Activated CD8-positive, alpha-beta memory T cell treated with anti-CD3 and anti-CD28 coated beads for 1 hour (primary cell): ENCODE measurements at places on chromosomes 1 and 21.

DNA sequence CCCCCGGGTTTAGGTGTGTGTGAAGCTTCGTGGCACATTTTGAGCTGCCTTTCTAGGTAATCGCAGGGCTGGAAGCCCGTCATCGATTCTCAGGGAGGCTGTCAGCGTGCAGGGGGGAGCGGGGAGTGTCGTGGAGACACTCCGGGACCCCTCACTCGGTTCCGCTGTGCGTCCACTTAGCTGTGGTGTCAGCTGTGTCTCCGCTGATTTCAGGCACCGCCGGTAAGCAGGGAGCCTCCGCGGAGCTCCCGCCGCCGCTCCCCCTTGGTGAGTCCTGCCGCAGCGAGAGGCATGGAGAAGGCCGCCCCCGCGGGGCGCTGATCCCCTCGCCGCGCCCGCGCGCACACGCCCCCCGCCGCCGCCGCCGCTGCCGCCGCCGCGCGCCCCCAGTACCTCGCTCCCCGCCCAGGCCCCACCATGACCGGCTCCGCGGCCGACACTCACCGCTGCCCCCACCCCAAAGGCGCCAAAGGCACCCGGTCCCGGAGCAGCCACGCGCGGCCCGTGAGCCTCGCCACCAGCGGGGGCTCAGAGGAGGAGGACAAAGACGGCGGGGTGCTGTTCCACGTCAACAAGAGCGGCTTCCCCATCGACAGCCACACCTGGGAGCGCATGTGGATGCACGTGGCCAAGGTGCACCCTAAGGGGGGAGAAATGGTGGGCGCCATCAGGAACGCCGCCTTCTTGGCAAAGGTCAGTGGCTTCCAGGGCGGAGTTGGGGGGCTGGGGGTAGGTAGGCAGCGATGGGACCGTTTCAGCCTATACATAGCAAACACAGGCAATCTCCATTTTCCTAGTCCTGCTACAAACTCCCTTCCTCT, 995 bp downstream of the VASH2 start:
- no peak for DNase-seq

GRCh38 chr1:21631944-21632887, 36.9 kb downstream of the RAP1GAP start:
- DNase-seq, result no peak

GRCh38 chr1:115458426-115459114, 120.5 kb upstream of the NGF start:
- DNase-seq, result no peak

DNA sequence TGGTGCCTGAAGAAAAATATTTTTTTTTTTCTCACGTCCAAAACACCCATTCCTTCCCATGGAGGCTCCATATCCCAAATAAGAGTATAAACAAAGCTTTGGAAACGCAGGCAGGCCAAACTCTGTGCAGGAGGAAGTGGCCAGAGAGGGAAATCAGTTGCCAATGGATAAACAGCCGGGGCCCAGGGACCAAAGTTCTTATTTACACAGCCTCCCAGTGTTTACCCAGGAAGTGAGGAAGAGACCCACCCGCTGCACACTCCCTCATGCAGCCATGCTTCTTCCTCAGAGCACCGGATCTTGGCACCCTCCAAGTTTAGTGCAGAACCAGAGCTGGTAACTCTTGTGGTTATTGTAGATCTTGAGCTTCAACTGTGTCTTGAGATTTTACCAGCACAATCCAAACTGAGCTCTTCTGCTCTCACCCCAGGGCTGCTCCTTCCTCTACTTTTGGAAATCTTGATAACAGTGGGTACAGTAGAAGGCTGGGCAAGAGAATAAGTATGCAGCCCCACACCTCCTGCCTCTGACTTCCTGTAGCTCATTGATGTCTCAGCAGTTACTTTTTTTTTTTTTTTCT, 14.2 kb downstream of the MARCKSL1 start:
- no peak for DNase-seq

DNA sequence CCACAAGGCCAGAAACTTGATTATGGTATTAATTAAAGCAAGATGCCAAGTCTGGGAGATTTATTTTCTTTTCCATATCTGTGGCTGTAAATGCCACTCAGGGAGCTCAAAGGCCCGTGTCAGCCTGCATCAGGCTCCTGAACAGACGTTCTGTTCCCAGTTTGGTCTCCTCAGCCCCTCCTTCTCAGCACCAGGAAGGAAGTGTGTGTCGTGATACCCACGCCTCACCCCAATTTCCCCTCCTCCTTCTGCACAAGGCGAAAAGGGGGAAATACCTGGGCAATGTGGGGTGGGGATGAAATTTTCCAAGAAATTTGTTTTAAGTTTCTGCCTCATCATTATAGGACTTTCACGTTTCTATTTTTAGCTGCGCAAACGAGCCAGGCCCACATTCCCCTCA, 112.0 kb downstream of the SYF2 start:
- no peak for DNase-seq

GRCh38 chr1:236862615-236863211, 67.6 kb downstream of the MTR start:
- no peak for DNase-seq

DNA sequence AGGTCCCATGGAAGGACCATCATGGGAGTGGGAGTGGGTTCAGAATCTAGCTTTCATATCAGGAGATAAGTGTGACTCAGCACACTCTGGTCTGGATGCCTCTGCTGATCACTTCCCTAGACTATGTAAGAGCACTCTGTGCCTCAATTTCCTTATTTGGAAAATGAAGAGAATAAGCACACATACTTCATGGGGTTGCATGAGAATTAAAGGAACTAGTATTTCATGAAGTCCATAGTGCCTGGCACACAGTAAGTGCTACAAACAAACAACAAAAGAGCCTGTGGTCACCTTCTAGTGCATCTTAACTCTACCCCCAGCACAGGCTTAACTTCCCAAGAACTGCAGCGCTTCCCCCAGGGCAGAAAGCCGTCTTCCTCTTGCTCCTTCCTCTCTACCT, 9.6 kb upstream of the IL20 start:
- DNase-seq, result no peak

- no peak for DNase-seq
Observed at GRCh38 chr21:15063081-15063813, 1.6 kb downstream of the NRIP1 start.

DNA sequence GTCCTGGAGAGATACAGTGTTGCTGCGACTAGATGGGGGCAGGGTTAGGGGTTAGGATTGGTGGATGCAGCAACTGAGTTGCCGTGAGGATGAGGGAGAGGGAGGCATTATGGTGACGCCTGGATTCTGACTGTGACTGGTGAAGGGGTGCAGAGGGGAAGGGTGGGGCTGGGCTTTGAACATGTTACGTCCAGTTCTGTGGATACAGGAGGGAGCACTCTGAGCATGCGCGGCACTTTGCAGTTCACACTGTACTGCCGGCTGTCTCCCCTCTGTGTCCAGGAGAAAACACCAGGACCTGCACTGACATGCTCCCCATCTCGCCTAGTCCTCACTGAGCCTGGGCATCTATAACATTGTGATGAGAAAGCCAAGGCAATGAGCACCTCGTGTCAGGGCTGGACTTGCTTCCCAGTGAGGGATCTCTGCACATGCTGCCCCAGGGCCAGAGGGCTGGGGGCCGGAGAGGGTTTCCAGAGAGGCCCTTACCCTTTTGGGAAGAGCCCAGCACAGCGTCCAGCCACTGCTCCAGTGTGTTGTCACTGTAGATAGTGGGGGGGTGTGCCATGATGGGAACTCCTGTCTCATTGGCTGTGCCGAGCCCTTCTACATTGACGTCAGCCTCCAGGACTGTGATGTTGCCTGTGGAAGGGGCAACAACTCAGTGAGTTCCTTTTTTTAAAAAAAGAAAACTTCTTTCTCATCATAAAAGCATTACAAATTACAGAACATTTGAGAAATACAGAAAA, 7.6 kb downstream of the FAM151A start:
- DNase-seq, result no peak

DNA sequence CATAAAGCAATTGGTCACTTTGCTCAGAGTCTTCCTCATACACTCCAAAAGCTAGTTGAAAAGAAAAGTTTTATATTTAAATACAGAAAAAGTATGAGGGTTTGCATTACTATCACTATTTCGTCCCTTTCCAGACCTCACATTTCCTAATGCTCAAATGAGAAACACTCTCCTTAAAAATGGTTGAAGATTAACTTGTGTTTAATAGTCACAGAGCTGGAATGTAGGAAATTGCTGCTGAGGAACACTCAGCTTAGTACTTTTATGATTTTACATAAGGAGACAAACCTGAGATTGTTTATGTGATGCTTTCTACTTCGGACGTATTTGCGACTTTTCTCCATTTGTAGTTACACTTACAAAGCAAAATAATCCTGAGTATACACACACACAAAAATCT, 39.8 kb downstream of the MYSM1 start:
- no peak for DNase-seq

- DNase-seq, result no peak
Observed at GRCh38 chr1:109912214-109912861, 1.7 kb downstream of the CSF1 start.

DNA sequence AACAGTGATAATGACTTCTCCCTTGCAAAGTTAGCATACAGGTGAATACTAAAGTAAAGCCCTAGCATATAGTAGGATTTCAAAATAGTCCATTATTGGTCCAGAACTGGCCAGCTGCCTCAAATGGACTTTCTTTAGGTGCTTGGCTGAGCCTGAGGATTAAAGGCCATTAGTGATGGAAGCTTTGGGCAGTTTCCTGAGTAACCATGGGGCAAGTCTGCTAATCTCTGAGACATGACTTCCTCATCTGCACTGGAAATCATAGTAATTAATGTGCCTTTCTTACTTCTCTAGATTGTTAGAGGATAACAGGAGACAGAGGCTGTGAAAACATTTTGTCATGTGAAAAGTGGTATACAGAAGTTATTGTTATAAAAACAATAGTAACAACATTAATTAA, 156.5 kb upstream of the UBE2U start:
- DNase-seq, result no peak

- no peak for DNase-seq
Observed at GRCh38 chr1:58805716-58806571, 22.1 kb upstream of the JUN start.

- no peak for DNase-seq
Observed at GRCh38 chr1:240424740-240425464, 187.1 kb downstream of the GREM2 start.

DNA sequence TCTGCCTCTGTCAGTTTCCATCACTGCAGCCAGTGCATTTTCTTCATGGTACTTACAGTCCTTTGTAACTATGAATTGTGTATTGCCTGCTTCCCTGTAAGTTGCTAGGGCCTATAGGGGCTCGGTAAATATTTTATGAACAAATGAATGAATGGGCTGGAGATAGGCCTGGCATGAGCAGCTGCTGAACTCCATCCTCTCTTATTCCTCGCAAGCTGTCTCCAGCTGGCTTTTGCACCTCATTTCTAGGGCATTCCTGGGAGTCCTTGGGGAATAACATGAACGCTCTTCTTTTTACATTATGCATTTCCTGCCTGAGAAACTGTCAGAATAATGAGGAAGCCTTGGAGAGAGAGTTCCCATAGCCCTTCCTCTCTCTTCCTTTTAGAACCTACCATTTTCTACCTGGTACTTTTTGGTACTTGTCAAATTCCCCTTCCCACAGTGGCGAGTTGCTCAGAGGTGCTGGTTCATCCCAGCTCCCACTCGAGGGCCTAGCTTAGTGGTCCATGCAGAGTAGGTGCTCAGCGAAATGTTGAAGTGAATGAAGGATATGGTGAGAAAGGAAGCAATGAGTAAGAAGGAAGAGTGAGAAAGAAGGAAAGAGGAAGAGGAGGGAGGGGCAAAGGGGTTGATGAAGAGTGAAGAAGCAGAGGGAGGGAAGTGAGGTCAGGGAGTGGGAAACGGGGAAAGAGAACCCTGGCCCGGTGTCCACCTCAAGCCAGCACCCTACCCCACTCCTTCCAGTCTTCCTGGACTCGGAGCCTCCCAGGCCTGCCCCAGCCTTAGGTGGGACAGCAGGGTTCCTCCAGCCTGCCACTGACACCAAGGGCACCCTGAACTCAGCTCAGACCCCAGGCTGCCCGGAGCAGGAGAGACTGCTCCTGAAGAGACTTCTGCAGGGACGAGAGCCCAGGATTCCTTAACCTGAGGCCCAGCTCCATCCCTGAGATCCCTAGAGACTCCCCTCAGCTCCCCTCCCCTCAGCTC, 29.6 kb downstream of the KCNC4 start:
- no peak for DNase-seq

DNA sequence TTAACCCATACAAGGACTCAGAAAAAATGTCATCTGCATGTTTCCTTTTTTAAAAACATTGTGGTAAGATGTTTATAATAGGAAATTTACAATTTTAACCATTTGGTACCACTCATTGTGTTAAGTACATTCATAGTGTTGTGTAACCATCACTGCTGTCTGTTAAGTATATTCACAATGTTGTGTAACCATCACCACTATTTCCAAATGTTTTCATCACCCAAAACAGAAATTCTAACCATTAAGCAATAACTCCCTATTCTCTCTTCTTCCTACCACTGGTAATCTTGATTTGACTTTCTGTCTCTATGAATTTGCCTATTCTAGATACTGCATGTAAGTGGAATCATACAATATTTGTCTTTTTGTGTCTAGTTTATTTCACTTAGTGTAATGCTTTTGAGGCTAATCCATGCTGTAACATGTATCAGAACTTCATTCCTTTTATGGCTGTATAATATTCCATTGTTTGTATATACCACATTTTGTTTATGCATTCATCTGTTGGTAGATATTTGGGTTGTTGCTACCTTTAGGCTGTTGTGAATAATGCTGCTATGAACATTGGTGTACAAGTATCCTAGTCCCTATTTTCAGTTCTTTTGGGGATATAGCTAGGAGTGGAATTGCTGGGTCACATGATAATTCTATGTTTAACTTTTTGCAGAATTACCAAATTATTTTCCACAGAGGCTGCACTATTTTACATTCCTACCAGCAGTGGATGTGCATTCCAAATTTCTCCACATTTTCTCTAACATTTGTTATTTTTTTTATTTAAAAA, 14.1 kb downstream of the HIPK1 start:
- DNase-seq, result no peak

GRCh38 chr1:76260279-76260678, 185.7 kb downstream of the ST6GALNAC3 start:
- DNase-seq, result no peak

DNA sequence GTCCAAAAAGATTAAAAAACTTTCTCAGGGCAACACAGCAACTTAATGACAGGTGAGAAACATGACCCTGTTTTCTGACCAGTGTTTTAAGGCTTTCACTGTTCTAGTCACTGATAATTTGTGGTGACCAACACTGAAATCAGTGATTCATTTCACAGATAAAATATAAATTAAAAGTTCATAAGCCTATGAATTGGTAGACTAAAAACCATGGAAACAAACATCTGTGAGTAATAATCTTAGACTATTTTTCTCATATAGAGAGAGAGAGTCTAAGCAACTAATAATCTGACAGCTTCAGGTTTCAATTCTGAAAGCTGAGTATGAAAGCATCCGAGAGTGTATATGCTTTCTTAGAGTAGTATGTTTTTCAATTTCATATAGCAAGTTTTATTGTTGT, 536.9 kb downstream of the ADGRL2 start:
- DNase-seq, result no peak

- no peak for DNase-seq
Observed at GRCh38 chr1:117633936-117634335, 28.1 kb downstream of the TENT5C start.

DNA sequence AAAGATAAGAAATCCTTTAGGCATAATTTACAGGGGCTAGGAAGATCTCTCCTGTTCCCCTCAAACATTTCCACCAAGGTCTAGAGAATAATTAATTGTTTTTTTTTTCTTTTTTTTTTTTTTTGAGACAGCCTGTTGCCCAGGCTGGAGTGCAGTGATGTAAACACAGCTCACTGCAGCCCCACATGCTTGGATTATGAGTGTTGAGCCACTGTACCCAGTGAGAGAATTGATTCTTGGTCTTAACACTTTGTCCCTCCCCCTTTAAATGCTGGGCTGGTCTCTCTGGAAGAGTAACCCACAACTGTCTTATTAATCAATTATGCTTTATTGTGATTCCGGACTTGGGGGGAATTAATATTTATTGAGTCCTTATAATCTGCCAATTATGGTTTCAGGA, 33.4 kb downstream of the ATF3 start:
- DNase-seq, result no peak
